Stimulated activated CD4-positive, alpha-beta T cell treated with anti-CD3 and anti-CD28 coated beads, Interleukin-15, amount 100 ng/mL, for 1 hour (primary cell): ENCODE measurements at places on chromosomes 11 and 22.

- no peak for DNase-seq
Observed at GRCh38 chr22:45285263-45286058, 712 bp downstream of the UPK3A start.

GRCh38 chr11:92751594-92751993 is 217.9 kb upstream of the MTNR1B start:
- no peak for DNase-seq

- no peak for DNase-seq
Observed at GRCh38 chr22:49996119-49996517, 16.4 kb downstream of the IL17REL start.

DNA sequence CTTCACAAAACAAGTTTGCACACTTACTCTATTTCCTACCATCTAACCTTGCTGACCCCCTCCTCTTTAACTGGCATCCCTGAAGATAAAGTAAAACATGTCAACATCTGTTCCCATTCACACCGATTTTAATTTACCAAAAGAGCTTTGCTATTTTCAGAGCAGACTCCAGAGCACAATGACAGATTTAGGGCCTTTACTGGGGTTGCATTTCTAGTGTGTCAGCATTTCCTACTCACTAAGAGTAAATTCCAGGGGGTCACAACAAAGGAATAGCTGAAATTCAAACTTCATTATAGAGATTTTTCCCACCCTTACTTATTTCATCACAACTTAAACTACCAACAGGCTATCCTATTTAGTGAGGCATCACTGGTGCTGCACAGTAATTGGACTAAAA is 60.8 kb downstream of the SOX6 start:
- DNase-seq, result no peak

- no peak for DNase-seq
Observed at GRCh38 chr11:72287293-72287692, 43.3 kb upstream of the PHOX2A start.

DNA sequence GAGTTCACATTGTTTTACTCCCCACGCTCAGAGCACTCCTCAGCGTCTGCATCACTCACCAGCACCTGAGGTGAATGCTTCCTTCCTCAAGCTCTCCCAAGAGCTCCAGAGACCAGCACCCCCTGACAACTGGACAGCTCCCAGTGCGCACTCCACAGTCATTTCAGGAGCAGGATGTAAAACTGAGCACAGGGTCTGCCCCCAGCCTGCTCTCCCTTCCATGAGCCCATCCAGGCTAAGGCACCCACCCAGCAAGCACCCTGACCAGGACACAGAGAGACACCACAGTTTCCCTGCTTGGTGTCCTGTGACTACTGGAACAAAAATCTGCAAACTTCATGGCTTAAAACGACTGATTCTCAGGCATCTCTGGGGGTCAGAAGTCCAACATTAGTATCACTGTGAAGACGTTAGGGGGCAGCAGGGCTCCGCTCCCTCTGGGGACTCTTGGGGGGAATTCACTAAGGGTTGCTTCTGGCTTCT is 3.3 kb downstream of the SCGB1D2 start:
- DNase-seq, result no peak

GRCh38 chr11:66344550-66345315 is at the start of gene BRMS1:
Gene BRMS1 (minus strand): TSS chr11:66345104. CDS start chr11:66342234, 2,870 bp downstream.
- peak; percentile 87 for DNase-seq

DNA sequence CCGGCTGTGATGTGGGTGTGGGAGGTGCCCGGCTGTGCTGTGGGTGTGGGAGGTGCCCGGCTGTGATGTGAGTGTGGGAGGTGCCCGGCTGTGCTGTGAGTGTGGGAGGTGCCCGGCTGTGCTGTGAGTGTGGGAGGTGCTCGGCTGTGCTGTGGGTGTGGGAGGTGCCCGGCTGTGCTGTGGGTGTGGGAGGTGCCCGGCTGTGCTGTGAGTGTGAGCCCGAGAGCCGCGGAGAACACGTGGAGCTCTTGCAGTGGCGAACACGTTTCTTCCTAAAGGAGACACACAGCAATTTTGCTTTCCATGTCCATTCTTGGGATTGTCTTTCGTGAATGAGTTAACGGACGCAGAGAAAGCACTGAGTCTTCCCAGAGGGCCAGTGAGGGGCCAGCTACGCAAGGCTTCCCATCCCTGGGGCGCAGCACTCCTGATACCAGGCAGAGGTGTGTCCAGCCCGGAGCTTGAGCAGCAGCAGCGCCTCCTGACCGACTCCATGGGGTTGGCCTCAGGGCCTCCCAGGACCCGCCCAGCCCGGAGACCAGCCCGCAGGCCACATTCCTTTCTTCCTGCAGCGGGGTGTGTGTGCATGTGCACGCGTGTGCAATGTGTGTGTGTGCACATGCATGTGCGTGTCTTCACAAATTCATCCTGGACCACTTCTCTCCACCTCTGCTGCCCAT is 245.0 kb upstream of the B3GAT1 start:
- no peak for DNase-seq

DNA sequence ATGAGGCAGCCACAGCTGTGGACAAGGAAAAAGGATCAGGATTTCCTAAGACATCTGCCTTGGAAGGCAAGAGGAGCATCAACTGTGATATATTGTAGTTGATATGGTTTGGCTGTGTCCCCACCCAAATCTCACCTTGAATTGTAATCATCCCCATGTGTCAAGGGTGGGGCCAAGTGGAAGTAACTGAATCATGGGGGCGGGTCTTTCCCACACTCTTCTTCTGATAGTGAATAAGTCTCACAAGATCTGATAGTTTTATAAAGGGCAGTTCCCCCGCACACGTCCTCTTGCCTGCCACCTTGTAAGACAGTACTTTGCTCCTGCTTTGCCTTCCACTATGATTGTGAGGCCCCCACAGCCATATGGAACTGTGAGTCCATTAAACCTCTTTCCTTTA is 10.2 kb downstream of the RIC8A start:
- no peak for DNase-seq

GRCh38 chr11:2574043-2574552 is 125.7 kb downstream of the KCNQ1OT1 start:
- DNase-seq, result no peak

DNA sequence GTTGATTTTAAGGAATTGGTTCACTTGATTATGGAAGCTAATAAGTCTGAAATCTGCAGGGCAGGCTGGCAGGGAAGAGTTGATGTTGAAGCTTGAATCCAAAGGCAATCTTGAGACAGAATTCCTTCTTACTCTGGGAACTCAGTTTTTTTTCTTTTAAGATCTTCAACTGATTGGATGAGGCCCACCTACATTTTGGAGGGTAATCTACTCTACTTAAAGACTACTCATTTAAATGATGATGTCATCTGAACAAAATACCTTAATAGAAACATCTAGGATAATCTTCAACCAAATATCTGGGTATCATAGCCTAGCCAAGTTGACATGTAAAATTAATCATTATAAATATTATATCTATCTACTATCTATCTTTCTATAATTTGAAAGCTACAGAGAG is 163.2 kb downstream of the PGR start:
- no peak for DNase-seq

DNA sequence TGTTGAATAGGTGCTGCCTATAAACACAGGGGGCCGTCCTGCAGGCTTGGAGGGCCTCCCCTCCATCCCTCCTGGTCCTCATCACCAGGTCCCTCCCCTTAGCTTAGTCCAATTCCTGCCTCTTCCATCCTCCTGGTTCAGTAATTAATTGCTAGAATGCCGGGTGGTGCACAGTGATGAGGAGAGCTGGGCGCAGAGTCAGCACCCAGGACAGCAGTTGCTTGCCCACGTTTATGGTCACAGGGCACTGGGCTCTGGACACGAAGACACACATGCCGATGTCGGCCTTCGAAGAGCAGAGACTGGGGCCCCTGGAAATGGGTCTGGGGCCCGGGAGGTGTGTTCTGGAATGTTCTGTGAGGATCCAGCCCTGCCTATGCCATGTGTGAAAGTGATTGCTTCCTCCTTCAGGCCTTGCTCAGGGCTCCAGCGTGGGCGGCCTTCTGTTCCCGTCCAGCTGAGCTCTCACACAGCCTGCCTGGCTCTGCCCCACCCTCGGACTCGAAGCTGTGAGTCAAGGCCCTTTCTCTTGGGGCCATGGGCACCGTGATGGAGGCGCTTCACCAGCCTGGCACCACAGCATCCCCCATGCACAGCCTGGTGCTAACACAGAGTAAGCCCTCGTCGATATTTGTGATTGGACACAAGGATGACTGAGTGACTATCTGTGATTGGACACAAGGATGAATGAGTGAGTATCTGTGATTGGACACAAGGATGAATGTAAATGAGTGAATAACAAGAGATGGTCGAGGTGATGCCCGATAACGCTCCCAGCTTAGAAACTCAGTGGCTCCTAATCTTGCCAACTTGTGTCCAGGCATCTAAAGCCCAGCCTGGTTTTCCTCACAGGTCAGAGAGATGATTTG is 884.7 kb downstream of the BRD1 start:
- no peak for DNase-seq

DNA sequence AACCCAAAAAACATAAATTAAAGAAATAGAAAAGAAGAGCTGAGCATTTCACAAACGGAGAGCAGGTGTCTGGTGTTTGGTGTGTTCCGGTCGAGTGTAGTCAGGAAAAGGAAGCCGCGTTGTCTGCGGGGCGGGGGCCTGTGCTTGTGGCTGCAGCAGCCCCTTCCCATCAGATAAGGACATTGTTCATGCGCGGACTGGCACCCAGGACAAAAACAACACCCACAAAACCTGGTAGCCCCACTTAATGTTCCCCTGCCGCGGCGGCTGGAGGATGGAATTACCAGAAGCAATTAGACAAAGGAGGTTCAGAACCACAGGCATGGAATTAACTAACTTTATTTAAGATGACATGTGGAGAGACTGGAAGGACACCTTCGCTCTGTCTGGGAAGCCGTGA is 29.9 kb downstream of the KRTAP5-5 start:
- DNase-seq, result no peak

DNA sequence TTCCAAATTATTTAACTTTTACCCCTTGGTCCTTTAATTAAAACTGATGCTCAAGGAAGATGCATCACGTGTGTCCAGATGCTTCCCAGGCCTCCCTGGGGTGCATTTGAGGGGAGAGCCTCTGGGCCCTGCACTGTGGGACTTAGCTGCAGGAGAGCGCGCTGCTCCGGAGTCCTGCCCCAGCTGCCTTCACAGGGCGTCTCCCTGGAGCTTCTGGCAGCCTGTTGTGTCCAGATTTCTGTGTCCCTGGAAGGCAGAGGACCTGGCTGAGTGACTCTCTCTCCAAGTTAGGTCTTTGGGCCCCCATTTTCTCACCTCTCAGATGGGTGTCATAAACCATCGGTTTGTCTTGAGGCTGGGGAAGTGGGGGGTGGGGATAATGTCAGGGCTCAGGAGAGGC is 3.0 kb downstream of the ARHGAP8 start:
- DNase-seq, result no peak

DNA sequence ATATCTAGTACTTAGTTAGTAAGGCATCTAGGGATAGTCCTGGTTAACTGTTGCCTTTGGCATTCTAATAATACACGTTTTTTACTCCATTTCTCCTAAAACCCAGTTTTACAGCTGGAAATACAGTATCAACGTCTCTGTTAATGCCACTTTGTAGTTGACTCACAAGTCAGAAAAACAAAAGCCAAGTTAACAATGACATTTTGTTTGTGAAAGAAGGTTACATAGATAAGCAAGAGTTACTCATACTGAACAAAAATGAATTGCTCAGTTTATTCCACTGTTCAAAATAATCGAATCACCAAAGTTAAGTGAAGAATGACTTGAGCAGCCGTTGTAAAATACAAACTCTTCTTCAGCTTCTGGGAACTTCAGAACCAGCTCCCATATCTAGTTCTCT is 540.3 kb downstream of the ETS1 start:
- no peak for DNase-seq

GRCh38 chr22:41772645-41773044 is 27.8 kb upstream of the CCDC134 start:
- no peak for DNase-seq

DNA sequence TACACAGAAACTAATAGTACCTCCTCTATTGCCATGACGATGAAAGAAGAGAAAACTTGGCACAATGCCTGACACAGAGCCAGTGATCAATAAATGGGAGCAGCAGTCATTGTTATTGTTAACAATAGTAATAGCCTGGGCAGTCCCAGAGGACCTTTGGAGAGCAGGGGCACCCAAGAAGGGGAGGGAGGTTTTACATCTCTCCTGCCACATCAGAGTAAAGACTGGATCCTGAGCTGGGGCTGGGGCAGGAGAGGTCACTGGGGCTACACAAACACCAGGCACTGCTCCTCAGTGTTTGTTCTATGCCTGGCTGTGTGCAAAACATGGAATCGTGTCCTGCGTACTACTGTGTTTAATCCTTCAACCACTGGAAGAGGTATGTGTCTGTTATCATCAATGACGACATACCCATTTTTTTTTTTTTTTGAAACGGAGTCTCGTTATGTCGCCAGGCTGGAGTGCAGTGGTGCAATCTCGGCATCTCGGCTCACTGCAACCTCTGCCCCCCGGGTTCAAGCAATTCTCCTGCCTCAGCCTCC is 25.0 kb upstream of the CREB3L1 start:
- DNase-seq, result no peak

GRCh38 chr11:65109231-65110198 is 2.2 kb upstream of the TM7SF2 start:
- no peak for DNase-seq

DNA sequence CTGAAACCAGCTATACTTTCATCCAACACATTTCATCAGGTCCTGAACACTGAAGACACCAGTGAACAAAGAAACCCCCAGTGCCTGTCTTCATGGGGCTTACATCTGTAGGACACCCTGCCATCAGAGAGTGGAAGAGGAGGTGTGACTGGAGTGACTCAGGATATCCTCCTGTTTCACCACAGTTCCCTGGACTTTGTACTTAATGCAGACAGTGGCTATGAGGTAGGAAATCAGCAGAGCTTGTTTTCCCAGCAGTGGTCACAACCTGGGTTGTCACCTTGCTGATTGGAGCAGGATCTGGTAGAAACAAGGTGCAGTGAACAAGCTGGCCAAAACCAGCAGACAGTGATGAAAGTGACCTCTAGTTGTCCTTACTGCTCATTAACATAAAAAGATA is 128.8 kb downstream of the KIRREL3 start:
- DNase-seq, result no peak

- DNase-seq, result no peak
Observed at GRCh38 chr11:118263695-118264568, at the start of gene MPZL2. Gene MPZL2 (minus strand): TSS chr11:118264297. CDS start chr11:118264153, 144 bp downstream.

DNA sequence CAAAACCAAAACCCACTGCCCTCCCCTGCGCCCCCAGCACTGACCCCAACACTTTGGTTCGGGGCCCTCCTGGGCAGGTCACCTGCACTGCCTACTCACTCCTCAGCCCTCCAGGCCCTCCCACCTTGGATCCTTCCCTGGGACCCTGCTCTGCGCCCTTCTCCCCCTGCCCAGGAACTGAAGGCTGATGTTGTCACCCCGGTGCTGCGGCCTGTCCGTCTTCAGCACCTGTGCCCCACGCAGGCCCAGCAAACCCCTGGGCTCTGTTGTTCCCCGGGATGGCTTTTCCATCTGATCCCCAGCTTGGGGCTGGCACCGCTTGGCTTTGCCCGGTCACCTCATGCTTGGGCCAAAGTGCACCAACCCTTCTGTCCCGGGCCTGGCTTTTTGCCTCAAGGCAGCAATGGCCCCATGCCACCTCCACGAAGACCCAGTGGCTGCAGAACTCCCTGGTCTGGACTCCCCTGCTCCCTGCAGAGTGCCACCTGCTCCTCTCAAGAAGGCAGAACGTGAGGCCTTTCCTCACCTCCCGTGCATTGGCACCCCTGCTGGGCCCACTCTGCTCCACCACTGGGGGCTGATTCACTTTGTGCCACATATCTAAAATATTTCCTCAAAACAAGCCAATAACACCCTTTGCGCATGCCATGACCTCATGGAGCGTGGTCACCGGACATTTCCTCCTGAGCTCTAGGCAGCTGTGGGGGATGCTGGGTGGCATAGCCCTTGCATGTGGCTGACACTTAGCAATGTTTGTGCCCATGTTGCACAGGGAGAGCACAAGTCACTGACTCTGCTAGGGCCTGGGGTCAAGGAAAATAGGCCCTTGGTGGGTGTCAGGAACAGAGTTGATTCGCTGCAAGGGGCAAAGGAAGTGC is 8.8 kb downstream of the PPM1F start:
- DNase-seq, result no peak
